ENCODE measurements at places on chromosomes 7 and 10. TPM values are rescaled to one million over a fixed set of nuclear protein-coding genes. Genes with fewer than 3 reads are reported as not detected.

ADCY1 gene
- not detected for total RNA-seq

PNLIP gene
- total RNA-seq = not detected

EVX1 gene
- not detected for total RNA-seq

ACTL6B gene
- not detected for total RNA-seq

CPN1 gene
- not detected for total RNA-seq

ARMS2 gene
- total RNA-seq = not detected
